ENCODE measurements at places on chromosomes 12 and 14.

DNA sequence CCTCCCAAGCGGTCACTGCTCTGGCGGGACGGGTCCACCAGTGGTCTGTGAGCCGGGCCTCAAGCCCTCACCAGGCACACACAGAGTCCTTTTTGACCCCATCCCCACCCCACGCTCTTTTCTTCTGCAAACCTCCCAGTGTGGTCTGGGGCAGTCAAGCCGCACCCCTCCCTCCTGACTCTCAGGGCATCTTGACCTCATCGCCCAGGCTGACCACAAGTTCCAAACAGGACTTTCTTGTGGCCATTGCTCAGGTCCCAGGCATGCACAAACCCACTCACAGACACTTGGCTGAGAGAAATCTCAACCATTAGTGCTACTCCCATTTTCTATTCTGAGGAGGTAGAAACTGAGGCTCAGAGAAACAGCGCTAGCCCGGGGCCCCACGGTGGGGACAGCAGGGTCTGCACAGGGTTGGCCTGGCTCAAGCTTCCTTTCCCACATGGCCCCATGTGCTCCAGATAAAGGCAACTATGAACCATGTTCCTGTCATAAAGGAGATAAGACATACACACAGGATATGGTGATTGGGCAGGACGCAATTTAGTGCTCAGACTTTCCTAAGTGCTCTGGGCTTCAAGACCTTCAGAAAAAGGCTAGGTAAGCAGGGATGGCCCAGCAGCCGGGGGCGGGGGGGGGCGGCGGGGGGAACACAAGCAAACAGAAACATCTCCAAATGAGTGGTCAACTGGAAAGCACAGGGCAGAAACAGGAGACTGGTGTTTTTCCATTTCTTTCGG lies 69.6 kb downstream of the ITPK1 start:
- peak; percentile 86 for DNase-seq

- no peak for DNase-seq
Observed at GRCh38 chr12:62215506-62215905, 44.7 kb upstream of the USP15 start.

GRCh38 chr12:130431176-130431575 lies 93.5 kb downstream of the PIWIL1 start:
- no peak for DNase-seq

DNA sequence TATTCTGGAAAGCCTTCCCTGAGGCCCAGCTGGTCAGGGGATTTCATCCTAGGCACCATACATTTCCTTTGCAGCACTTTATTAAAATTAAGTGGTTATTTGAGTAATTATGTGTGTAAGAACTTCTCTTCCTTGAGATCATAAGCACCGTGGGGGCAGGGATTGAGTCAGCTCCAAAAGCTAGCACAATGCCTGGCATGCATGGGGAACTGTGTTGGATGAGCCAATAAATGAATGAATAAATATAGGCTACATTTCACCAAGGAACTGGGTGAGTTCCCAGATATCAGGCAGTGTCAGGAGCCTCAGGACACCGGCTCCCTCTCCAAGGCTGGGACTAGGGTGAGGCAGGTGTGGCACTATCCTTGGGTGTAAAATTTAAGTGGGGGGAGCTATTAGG lies 82.8 kb upstream of the FBXO21 start:
- DNase-seq, result no peak

DNA sequence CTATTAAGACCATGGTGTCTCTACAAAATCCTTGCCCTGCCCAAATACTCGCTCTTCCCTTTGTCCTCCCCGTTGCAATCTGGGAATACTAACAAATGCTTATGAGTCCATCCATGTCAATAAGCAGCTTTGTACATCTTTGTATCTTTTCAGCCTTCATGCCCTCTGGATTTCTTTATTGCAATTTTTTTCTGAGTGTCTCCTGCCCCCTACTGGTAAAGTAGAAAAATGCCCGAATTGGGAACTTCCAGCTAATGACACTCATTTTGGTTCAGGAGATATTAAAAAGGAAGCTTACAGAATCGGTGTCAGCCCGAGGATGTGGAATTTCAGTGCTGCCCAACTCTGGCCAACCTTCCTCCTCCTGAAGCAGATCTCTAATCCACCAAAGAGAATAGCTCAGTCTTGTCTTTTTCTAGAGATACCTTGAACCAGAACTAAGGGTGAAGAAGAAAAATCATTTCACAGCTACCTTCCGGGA lies 46.0 kb downstream of the SH2B3 start:
- peak; percentile 71 for DNase-seq

GRCh38 chr12:127770118-127770517 lies 496.9 kb upstream of the TMEM132C start:
- DNase-seq, result no peak

- peak; percentile 85 for DNase-seq
Observed at GRCh38 chr14:50039734-50040400, 76.5 kb downstream of the VCPKMT start.

- DNase-seq, result no peak
Observed at GRCh38 chr12:32179011-32179395, 72.4 kb downstream of the BICD1 start.

DNA sequence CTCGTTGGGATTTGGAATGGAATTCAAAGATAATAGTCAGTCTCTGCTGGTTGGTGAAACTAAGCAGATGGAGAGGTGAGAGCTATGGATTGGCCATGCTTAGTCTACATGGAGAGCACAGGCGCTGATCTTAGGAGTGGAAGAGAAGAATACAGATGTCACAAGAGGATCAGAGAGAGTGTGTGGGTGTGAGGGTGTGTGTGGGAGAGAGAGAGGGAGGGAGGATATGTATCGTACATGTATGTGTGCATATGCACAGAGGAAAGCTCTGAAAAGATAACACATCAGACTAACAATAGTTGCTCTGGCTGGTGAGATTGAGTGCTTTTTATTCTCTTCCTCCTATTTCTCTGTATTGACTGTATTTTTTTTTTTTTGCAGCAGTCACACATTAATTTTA lies 686.2 kb upstream of the TBX3 start:
- no peak for DNase-seq

GRCh38 chr12:120474616-120474960 lies 5.0 kb upstream of the SRSF9 start:
- DNase-seq, result peak; percentile 54

DNA sequence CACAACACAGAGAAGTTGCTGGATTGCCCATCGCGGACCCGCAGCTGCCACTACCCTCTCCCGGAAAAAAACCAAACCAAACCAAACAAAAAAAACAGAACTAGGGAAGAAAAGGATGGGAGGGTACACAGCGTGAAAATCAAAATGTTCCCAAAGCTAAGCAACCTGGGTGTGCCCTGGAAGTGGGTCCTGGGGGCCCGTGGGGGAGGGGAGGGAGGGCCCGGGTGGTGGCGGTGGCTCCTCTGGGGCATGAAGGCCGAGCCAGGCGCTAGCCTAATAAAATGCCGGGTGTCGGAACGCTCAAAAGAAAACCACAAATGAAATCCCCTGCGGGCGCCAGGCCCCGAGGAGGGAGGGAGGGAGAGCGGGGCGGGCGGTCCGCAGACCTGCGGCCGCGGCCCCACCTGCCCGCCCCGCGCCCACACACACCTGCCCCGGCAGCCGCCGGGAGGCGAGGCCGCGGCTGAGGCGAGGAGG lies 787 bp downstream of the HECTD4 start:
- DNase-seq, result peak; percentile 24

- no peak for DNase-seq
Observed at GRCh38 chr14:102079700-102079979, 7.2 kb downstream of the HSP90AA1 start.

DNA sequence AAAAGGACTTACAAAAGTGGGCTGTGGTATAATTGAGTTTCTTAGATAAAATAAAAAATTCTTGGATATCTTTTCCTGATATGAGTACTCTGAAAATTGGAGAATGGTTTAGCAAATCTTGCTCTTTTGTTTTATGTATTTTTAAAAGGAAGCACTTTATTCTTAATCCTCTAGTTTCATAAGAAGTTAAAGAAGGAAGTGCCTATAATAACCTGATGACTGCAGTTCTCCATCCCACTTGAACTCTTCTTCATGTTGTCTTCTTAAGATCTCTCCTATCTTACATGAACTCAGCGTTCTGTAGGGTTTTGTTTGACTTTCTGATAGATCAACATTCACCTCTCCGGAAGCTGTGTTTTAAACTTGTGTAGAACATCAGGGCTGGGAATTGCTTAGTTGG lies 271.0 kb downstream of the ERC1 start:
- no peak for DNase-seq

DNA sequence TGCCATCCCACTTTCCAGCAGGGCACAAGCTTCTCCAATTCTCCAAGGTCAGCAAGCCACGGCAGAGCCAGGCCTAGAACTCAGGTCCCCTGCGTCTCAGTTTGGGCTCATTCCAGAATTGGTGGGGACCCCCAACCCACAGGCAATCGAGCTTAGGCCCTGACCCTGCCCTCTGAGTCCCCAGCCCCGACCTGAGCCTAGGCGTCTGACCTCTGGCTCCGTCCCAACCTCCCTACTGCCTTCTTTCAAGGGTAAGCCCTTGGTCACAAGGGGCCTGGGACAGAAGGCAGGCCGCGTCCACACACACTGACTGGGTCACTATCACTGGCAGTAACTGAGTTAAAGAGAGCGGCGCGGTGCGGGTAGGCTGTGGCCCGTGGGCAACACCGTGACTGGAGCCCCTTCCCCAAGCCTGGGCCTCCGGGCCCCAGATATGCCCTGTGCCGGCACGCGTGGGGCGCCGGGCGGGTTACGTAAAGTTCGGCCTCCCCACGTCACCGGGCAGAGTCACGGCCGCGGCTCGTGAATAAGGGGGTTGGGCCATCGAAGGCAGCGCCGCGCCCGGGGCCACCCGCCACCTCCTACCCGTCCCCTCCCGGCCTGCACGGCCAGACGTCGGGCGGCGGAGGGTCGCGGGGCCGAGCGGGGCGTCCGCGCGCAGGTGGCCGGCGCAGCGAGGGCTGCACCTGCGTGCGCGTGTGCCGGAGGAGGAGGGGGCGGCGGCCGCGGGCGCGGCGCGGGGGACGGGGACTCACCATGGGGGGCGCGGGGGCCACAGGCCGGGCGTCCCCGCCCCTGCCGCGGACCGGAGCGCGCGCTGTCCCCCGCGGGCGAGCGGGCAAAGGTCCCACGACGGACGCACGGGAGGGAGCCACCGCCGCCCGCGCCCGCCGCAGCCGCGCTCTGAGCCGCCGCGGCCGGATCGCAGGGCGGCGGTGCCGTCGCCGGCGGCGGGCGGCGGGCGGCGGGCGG lies 516 bp downstream of the ANKRD9 start:
- DNase-seq, result peak; percentile 67

- DNase-seq, result no peak
Observed at GRCh38 chr14:23482823-23483148, 13.3 kb downstream of the NGDN start.

- DNase-seq, result no peak
Observed at GRCh38 chr12:43208627-43209026, 343.4 kb downstream of the ADAMTS20 start.

- no peak for DNase-seq
Observed at GRCh38 chr14:53529519-53529918, 376.4 kb upstream of the DDHD1 start.

DNA sequence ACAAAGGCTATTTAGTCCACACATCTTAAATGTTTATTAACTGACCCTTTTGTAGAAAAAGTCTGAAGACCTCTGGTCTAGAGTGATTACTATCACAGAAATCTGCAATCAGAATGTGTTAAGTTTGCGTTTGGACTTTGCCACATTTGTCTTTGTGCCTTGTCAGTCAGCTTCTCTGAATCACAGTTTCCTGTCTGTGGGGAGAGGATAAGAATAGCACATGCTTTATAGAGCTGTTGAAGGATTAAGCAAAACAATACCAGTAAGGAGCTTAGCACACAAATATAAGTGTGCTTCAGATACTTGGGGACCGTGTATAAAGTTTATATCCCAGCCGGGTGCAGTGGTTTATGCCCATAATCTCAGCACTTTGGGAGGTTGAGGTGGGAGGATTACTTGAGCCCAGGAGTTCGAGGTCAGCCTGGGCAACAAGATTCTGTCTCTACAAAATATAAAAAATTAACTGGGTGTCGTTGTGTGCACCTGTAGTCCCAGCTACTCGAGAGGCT lies 63.0 kb upstream of the BTG1 start:
- DNase-seq, result peak; percentile 73

DNA sequence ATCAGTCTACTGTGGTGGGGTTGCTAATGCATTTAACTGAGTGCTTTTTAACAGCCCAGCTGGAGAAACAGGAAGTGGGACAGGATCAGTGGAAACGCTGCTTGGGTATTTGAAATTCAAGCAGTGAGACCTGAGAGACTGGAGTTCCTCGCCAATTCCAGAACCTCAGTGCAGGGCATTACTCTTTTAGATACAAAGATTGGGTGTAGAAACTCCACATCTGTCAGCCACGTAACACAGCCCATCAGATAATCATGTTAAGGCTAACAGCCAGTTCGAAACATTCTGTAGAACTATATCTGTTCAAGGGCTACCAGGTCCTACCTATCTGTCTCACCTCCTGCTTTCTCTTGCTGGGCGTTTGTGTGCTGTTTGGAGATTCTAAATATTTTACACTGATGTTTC lies 45.5 kb downstream of the RAD52 start:
- DNase-seq, result no peak

DNA sequence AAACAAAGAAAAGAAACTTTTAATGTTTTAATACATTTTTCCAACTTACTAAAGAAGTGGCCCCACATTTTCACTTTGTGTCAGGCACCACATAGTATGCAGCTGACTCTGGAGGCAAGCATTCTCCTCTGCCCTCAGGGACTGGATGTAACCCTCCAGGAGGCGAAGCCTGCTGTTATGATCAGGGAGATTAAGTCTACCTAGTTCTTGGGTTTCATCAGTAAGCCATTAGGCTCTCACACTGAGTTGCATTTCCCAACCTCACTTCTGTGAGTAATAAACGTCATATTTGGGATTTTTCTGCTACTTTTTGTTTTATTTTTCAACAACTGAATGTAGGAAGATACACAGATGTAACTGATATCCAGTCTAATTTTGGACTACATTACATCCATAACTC lies 101.2 kb upstream of the LRFN5 start:
- no peak for DNase-seq

GRCh38 chr14:103136388-103137271 lies 13.4 kb downstream of the TNFAIP2 start:
- DNase-seq, result peak; percentile 77

GRCh38 chr12:82440885-82441284 lies 82.6 kb downstream of the METTL25 start:
- DNase-seq, result no peak

DNA sequence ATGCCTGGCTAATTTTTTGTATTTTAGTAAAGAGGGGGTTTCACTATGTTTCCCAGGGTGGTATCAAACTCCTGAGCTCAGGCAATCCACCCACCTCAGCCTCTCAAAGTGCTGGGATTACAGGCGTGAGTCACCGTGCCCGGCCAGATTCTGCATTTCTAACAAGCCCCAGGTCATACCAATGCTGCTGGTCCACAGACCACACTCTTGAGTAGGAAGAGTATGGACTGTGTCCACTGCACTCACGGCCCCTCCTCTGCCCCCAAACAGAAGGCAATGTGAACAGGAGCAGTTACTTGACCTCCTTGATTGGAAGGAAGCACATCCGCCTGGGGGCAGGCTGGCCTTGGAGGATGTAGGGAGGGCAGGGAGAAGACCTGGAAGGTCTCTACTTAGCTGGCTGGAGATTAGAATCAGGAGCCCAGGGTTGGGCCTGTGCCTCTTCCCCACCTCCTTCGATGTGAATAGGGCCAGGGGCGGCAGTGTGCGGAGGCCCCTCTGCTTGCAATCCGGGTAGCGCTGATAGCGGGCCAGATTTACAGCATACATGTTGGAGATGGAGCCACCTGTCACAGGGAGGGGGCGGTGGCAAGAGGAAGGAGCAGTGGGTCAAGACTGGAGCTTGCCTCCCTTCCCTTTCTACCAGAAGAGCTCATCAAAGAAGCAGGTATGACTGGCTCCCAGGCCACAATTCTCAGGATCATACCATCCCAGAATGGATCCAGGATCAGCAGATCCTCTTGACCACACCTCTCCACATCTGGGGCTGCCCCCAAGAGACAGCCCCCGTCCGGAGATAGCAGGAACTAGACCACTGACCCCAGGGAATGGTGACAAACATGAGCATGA lies 9.4 kb upstream of the ZNF740 start:
- no peak for DNase-seq

Data from mesenchymal stem cell (in vitro differentiated cells and primary cell).